ENCODE measurements at places on chromosomes 11 and 22.

- DNase-seq, result no peak
Observed at GRCh38 chr11:72926076-72926475, 111.9 kb downstream of the ATG16L2 start.

- no peak for DNase-seq
Observed at GRCh38 chr11:73586791-73587190, 11.1 kb downstream of the FAM168A start.

- no peak for DNase-seq
Observed at GRCh38 chr11:60209977-60210376, 27.1 kb upstream of the MS4A6A start.

DNA sequence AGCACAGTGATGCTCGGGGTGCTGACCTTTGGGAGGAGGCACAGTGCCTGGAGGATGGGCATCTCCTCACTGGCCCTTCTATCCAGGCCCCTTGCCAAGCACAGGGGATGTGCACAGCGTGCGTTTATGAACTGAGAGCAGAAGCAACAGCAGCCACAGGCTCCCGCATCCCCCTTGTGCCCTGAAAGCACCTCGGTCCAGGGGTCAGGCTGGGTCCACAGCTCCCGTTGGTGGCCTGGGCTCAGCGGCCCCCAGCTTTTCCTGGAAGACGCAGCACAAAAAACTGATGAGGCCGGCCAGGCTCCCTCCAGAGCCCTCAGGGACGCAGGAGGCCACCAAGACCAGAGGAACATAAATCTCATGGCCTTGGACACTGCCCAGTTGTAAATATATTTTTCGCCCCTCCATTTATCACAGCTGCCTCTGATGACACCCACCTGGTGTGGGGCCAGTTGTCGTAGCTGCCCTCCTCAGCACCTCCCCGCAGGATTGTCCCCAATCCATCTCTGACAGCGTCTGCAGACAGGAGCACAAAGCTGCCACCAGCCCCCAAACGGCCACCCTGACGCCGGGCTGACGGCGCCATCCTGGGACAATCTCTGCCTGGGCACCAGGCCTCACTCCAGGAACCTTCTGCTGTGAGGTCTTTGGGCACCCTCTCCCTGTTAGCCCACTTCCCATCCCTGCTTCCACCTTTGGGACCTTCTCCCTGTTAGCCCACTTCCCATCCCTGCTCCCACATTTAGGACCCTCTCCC is 203.1 kb downstream of the BRD1 start:
- DNase-seq, result no peak

DNA sequence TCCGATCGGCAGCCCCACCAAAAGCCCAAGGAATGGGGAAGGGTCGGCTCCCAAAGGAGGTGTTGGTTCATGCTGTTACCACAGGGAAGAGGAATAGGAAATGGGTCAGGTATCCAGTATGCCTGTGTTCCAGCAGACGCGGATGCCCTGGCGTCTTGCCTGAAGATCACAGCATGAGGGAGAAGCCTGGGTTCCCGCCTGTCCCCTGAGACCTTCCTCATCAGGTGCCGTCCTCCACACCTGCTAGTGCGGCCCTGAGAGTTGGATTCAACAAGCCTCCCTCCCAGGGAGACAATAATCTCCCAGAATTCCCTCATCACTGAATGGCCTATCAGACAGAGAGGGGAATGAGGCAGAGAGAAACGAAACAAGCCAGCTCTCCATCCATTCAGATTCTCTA is 92.2 kb downstream of the SPATA19 start:
- no peak for DNase-seq

DNA sequence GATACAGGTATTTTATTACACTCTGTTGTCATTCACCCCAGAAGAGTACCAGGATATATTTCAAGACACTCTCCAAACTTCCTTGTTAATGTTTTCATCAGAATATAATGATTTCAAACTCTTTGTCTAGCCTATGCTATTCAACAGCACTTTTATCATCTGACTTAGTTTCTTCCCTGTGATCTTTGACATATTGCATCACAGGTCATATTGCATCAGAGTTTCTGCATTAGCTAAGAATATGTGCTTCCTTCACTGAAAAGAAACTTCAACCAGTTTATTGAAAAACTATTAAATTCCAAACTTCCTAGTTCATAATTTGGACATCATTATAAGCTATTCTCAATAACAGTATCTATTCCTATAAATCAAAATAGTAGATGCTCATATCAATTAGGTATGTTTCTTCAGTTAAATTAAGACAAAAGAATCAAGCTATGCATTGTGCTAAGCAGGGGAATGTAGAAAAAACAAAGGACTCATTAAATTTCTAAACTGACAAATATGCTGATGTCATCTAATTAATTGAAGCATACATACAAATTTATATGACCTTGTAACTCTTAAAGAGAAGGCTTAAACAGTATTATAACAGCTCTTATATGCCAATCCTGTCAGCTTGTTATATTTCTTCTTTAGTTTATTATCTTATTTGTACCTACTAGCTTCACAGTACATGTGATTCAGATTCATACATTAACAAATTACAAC is 361.8 kb upstream of the LUZP2 start:
- DNase-seq, result no peak

DNA sequence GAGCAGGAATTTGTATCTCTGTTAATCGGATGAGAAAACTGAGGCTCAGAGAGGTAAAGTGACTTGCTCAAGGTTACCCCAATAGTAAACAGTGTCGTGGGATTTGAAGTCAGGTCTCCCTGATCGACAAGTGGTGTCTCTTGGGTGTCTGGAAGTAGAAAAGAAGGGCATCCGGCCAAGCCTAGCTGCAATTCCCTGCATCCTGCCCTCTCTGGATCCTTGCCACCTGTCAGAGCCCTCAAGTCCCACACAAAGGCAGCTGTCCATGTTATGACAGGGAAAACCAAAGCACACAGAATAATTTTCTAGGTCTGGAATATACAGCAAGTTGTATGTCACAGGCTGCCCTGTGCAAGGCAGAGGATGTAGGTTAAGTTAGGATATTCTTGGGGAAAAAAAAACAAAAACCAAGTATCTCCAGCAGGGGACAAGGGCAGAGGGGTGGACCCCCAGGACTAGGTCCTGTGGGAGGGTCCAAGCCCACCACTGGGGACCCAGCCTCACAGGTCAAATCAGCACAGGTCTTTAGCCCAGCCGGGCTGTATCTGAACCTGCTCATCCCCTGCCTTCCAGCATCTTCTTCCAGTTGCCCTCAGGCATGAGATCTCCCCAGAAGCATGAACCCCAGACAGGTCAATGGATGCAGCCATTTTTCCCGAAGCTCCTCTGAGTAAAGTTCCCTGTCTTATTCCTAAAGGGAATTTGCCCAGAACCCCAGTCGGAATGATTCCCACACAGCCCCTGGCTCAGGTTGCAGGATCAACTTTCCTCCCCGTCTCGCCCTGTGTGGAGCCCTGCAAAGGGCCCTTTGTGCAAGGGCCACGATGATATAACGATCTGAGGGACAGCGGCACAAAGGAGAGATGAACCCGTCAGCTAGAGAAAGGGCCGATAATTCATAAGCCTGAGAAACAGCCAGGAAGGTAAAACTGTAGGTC is 15.0 kb downstream of the USH1C start:
- DNase-seq, result no peak

DNA sequence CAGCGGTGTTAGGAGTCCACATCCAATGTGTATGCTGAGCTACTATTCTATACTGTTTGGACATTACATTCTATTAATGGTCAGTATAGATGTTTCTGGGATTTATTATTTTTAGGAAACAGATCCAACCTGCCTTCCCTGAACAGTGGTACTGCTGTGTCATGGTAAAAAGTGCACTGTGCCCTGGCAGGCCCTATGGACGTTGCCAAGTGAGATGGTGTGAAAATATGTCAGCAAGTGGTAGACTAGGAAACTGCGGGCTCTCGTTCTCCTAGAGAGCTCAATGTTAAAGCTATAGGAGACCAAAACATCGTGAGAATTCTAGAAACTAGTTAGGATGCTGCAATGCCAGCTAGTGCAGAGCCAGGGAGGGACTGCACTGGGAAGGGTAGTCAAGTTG is 26.0 kb upstream of the CYP2D6 start:
- DNase-seq, result no peak

All from stimulated activated CD4-positive, alpha-beta T cell treated with anti-CD3 and anti-CD28 coated beads, TNF-alpha, amount 100 ng/mL, for 4 hours (primary cell).